Stomach (tissue), 19 donors: ENCODE measurements at places on chromosomes 16 and 17.

- H3K27ac ChIP-seq: no peak overlapping the region
- peaks cover 61% of the 10 kb centered on the region for H3K36me3 ChIP-seq
- no peak for DNase-seq
- H3K4me1 ChIP-seq: no peaks in the 10 kb centered on the region
- no peaks in the 10 kb centered on the region for H3K27me3 ChIP-seq
Measured at GRCh38 chr16:23668225-23668624, 10.5 kb upstream of the PLK1 start.

DNA sequence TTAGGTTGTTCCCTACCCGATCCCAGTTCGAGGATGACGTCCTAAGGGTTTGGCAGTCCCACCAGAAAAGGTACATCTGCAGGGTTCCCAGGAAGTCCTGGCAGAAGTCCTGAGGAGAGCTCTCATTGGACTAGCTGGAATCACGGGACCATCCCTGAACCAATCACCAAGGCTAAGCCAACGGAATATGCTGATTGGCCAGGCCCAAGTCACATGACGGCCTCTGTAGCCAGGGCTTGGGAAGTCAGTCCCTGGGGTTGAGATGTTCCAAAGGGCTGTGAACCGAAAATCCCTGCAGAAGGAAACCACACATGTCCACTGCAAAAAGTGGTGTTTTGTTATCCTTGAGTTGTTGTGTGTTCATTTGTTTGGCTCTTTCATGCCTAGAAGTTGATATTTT, 68.2 kb upstream of the ZNF423 start:
- H3K27ac ChIP-seq: no peak overlapping the region
- H3K4me3 ChIP-seq: no peak overlapping the region
- no peaks in the 10 kb centered on the region for H3K4me1 ChIP-seq
- H3K36me3 ChIP-seq: no peaks in the 10 kb centered on the region
- H3K27me3 ChIP-seq: no peaks in the 10 kb centered on the region

GRCh38 chr16:89599902-89600301, 13.5 kb upstream of the DPEP1 start:
- H3K27ac ChIP-seq: no peak overlapping the region
- H3K36me3 ChIP-seq: no peaks in the 10 kb centered on the region
- peaks cover 10% of the 10 kb centered on the region for H3K4me1 ChIP-seq
- no peak overlapping the region for H3K4me3 ChIP-seq
- peaks cover 27% of the 10 kb centered on the region for H3K27me3 ChIP-seq

GRCh38 chr16:57739756-57740422, 4.3 kb downstream of the KATNB1 start:
- no peak overlapping the region for H3K27ac ChIP-seq
- peaks cover 16% of the 10 kb centered on the region for H3K4me1 ChIP-seq
- DNase-seq: no peak
- H3K36me3 ChIP-seq: peaks cover 57% of the 10 kb centered on the region

DNA sequence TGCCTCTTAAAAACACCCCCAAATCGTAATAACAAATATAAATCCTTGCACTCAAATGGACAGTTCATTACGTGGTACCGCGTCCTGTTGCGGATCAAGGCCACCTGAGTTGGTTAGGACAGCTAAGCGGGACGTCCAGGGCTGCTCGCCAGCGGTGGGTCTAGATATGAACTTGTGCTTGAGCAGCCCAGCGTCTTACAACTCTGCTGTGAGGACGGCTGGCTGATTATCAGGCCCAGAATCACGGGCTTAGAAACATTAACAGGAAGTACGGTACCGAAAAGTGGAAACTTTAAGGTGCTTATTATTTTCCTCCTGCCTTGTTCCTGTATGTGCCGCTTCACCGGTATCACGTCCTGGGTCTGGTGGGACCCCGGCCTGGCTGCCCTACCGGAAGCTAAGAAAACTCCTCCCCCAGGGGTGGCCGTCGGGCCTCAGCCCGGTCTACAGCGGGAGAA, 832 bp upstream of the SRRM2 start:
- peak overlapping the region; percentile 98 for H3K27ac ChIP-seq
- H3K4me3 ChIP-seq: peak overlapping the region; percentile 93
- DNase-seq: no peak
- H3K4me1 ChIP-seq: peaks cover 36% of the 10 kb centered on the region

GRCh38 chr17:9242497-9242881, 221.2 kb downstream of the NTN1 start:
- no peak overlapping the region for H3K4me3 ChIP-seq
- H3K36me3 ChIP-seq: no peaks in the 10 kb centered on the region
- peak overlapping the region; percentile 41 for H3K27ac ChIP-seq
- DNase-seq: no peak
- no peaks in the 10 kb centered on the region for H3K27me3 ChIP-seq
- peaks cover 46% of the 10 kb centered on the region for H3K4me1 ChIP-seq
